ENCODE measurements at places on chromosomes 7 and 10.

DNA sequence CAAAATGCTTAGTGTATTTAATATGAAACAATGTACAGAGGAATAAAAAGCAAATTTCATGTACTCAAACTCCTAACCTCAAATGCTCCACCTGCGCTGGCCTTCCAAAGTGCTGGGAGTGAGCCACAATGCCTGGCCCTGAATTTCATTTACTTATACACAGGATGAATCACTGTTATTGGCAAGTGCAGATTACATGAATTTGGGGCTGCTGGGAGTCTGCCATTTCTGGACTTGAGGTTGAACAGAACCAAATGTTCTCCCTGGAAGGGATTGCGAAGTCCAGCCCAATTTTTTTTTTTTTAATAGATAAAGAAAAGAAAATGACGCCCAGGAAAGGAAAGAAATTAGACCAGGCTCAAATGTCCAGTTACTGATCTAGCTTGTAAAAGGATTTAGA lies 6.8 kb upstream of the CSTF2T start:
- DNase-seq = no peak

DNA sequence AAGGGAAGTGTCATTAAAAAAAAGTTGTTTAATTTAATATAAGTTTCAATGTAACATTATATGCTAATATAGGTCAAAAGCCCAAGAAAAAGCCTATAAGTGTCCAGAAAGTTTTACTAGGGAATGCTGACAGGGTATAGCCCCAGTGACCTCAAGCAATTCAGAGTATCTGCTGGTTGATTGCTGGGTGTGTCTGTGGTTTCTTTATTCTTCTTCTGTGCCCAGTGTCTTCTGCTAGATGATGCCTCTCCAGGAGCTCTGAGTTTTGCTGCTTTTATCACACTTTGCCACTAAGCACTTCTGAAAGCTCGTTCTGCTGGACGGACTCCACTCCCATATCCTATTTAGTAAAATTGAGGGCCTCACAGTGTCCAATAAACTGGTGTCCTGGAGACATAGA lies 212.2 kb upstream of the NRG3 start:
- no peak for DNase-seq

- no peak for DNase-seq
Measured at GRCh38 chr10:30459283-30459682, 25.3 kb downstream of the MAP3K8 start.

- no peak for DNase-seq
Measured at GRCh38 chr7:673681-674453, 52.6 kb upstream of the DNAAF5 start.

DNA sequence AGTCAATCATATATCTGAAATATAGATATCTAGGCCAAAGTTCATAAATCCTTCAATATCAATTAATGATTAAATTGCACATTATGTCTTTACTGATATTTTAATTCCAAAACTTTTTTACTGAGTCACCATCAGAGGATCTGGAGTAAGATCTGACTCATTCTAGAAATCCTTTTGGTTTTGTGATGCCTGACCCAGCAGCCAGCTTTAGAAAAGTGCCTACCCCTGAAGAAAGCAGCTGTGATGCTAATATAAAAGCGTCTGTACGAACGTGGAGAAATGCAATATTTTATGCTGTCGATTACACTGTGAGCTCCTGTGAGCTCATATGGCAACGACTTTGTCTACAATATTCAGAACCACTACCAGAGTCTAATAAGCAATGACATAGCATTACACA lies 142.5 kb upstream of the LRRTM3 start:
- DNase-seq = no peak

DNA sequence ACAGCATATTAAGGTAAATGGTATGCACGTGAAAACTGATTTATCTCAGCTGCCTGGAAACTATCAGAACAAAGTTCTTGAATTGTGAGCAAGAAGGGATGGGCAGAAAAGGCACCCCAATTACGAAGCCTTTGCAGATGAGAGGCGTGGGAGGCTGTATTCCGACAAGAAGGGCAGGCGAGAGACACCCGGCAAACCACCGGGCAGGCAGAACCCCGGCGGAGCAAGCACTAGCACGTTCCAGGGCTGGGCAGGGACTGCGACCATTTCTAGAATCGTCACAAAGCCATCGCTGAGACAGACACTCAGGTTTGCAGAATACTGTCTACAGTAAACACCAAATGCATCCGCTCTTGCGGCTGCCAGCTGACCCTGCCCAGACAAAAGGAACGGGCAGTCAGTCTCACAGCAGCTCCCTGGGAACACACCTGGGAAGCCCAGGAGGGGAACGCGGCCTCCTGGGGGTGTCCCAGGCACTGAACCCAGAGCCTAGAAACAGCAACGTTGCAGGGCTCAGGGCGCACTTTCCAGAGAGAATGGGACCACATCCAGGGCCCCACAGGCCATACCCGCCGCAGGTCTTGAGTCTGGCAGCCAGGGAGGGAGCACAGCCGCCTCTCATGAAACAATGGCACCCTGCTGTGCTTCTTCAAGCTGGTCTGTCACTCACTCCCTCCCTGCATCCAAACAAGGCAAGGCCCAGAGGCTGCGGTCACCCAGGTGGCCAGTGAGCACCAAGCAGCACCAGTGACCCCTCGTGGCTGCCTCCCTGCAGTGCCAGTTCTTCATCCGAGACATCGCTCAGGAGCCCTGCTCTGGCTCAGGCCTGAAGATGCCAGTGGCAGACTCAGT lies 261.9 kb downstream of the PTPRN2 start:
- no peak for DNase-seq

All from Jurkat, Clone E6-1 (cell line).